ENCODE measurements at places on chromosomes 16 and 17.

DNA sequence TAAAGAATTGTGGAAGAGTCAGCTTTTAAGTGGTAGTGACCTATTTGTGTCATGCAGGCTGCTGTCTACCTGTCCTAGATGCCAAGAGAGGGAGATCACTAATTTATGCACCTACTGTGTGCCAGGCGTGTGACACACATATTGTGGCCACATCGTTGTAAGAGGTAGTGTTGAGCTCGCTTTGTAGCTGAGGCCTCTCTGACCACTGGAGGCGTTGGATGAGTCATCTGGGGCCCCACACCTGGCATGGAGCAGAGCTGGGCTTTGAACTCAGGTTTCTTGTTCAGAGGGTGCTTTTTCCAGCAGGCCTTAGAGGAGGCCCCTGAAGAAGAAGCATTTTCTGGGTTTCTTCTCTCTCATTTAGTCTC lies 52.3 kb upstream of the LGALS9 start:
- no peak for DNase-seq

GRCh38 chr16:4536391-4537106 lies 2.0 kb downstream of the CDIP1 start:
- no peak for DNase-seq

DNA sequence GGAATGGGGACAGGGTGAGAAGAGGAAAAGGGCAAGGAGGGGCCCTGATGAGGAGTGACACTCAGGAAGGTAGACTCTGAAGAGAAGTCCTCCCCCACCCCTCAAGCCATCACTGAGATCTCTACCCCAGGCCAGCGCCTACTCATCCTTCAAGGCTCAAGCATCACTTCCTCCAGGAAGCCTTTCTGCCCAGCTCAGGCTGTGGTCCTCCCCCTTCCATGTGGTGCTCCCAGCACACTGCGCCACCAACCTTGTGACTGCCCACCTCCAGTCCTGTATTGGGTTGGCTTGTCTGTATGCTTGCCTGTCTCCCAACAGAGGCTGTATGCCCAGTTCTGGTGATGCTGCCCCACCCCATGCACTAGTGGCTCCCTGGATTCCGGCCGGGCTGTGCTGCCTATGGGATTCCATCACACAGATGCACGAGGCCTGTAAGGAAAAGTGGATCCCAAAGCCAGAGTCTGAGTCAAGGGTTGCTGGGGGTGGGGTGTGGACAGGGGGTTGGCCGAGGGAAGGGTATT lies 19.8 kb upstream of the ZFP90 start:
- no peak for DNase-seq

DNA sequence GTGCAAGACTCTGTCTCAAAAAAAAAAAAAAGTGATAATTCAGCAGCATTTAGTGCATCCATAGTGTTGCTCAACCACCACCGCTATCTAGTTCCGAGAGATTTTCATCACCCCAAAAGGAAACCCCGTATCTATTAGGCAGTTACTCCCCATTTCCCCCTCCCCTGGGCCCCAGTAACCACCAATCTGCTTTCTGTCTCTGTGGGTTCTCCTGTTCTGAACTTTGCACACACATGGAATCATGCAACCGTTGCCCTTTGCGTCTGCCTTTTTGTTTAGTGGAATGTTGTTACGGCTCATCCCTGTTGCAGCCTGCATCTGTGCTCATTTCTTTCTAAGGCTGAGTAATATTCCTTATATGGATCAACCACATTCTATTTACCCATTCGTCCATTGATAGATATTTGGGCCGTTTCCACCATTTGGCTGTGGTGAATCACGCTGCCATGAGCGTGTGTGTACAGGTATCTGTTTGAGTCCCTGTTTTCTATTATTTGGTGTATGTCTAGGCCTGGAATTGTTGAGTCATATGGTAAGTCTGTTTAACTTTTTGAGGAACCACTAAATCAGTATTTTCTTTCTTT lies 8.7 kb upstream of the SYNGR2 start:
- DNase-seq, result no peak

DNA sequence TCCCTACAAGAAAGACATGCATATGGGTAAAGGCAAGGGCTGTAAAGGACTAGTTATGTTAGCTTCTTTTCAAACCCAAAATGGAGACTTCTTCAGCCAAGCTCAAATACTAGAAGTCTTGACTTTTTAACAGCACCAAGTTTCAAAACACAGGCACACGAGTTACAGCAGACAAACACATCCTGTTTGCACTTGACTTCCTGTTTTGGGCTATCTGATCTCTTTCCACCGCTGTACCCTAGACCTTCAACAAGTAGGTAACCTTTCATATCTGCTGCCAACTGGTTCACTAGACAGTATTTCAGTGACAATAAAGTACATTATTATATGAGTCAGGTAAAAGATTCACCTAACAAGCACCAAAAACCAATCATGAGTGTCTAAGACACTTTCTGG lies 12.3 kb downstream of the RFFL start:
- no peak for DNase-seq

DNA sequence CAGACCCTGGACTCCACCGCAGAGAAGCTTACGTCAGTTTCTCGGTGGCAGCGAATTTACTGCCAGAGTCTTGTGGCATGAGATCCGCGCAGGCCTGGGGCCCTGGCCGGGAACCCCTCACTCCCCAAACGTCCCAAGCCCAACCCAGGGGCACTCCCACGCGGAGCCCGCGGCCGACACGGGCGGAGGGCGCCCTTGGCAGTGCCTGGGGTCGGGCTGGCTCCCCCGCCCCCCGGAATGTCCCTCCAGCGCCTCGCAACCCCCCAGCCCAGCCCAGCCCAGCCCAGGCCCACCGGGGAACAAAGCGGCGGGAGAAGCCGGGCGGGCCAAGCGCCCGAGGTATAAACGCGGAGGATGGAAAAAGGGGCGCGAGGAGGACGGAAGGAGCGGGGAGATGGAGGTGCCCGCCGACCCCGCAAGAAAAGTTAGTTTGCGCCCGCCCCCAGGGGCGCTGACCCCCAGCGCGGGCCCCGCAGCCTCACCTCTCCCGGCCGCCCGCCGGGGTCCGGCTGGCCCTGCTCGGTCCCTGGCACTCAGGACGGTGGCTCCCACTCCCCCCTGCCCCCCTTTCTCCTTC lies 330 bp downstream of the CASKIN2 start:
- DNase-seq, result no peak

GRCh38 chr17:47846716-47847340 lies 4.1 kb downstream of the SP6 start:
- no peak for DNase-seq

- DNase-seq, result no peak
These were observed 111.5 kb upstream of the RBBP6 start for GRCh38 chr16:24427840-24428239.

DNA sequence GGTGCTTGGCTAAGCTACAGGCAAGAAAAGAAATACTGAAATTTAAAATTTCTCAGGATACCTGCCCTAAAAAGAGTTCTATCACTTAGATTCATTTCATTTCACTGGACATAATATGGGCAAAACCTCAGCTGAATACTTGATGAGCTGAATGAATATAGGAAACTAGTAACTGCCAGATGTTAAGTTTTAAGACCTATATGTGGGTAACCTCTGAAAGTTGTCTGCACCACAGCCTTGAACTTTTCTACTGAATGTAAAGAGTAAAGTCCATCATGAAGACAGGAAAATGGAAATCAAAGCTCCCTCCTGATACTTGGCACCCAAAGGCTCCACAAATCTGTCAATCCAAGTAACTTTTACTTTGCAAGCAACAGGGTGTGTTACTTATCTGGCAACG lies 50.8 kb downstream of the HIC1 start:
- DNase-seq, result no peak
